ENCODE measurements at places on chromosomes 2 and 18. TPM values are rescaled to one million over a fixed set of nuclear protein-coding genes. Genes with fewer than 3 reads are reported as not detected.

GRCh38 chr18:77153404-77153803 is 20.8 kb upstream of the MBP start:
- no peaks in the 10 kb centered on the region for H3K36me3 ChIP-seq
- no peak overlapping the region for H3K27ac ChIP-seq
- DNase-seq: no peak
- no peak overlapping the region for H3K4me3 ChIP-seq
- no peaks in the 10 kb centered on the region for H3K4me1 ChIP-seq
- no peaks in the 10 kb centered on the region for H3K27me3 ChIP-seq

DNA sequence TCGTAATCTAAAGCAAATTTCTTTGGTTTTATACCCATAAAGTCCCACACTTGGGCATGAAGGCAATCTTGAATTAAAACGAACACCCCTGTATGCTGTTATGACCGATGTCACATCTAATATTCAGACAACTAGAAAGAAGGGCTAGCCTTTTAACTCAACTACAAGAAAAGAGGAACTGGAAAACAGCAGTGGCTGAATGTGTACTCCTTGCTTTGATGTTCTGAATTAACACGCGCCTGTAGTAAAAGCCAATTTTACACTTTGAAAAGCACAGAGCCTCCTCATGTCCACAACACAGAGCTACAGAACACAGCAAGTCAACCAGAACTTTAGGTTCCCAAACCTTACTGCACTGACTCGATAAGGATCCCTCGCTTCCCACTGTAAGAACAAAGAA is 147.6 kb downstream of the HDAC4 start:
- H3K4me3 ChIP-seq: no peak overlapping the region
- DNase-seq: no peak
- no peaks in the 10 kb centered on the region for H3K27me3 ChIP-seq
- no peaks in the 10 kb centered on the region for H3K36me3 ChIP-seq
- H3K4me1 ChIP-seq: peaks cover 10% of the 10 kb centered on the region
- peak overlapping the region; percentile 52 for H3K27ac ChIP-seq

Gene NETO1
- 1.2 TPM for total RNA-seq

Gene RANBP2
- 66.0 TPM for total RNA-seq

DNA sequence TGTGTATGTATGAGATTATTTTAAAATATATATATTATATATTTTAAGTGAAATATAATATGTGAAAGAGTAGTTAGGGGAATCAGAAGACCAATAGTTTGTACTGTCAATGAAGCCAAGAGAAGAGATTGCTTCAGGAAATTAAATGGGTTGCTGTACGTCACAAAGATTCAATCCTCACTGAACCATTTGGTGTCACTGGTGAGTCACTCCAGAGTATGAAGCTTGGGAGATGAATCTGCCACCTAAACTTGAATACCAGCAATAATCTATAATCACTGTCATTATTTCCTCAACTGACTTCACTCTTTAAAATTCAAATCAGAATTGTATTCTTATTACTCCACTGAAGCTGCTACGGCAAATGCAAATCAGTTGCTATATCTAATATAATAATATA is 41.9 kb upstream of the SCN9A start:
- H3K4me3 ChIP-seq: no peak overlapping the region
- H3K27ac ChIP-seq: no peak overlapping the region
- H3K4me1 ChIP-seq: no peaks in the 10 kb centered on the region
- DNase-seq: no peak
- no peaks in the 10 kb centered on the region for H3K27me3 ChIP-seq

Gene CHPF
- total RNA-seq: 28.0 TPM

- H3K36me3 ChIP-seq: peaks cover 5% of the 10 kb centered on the region
- DNase-seq: no peak
- H3K4me3 ChIP-seq: no peak overlapping the region
- peaks cover 8% of the 10 kb centered on the region for H3K4me1 ChIP-seq
- no peaks in the 10 kb centered on the region for H3K27me3 ChIP-seq
Measured at GRCh38 chr2:144412709-144413108, 107.2 kb downstream of the ZEB2 start.

DNA sequence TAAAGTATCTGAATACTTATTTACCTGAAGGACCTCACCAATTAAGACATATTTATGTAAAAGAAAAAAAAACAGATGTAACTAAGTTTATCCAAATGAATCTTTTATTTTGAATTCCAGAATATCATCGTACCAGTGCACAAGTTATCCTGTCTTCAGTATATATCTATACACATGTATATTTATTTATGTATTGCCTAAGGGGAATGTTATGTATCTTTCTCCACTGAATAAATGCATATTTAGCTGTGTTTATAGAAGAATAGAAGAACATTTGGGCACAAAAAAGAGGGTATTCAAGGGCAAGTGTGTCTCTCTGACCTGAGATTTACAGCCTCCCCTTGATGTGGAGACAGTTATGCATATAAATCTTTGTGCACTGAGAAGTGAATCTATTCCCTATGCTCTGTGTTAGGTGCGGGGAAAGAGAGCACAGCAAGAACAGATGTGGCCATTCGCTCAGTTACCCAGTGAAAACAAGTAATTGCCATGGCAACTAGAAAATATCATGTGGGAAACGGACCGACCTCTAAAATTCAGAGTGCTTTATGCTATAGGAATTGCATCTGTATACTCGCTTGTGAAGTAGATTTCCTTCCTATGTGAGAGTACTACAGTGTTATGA is 39.5 kb upstream of the ASXL3 start:
- no peak overlapping the region for H3K4me3 ChIP-seq
- H3K27me3 ChIP-seq: no peaks in the 10 kb centered on the region
- H3K4me1 ChIP-seq: peaks cover 5% of the 10 kb centered on the region
- no peak for DNase-seq
- H3K36me3 ChIP-seq: no peaks in the 10 kb centered on the region

Gene SH3RF3
- 5.0 TPM for total RNA-seq

Gene C1QL2
- total RNA-seq: not detected

GRCh38 chr2:217974389-217975005 is 28.3 kb downstream of the TNS1 start:
- H3K36me3 ChIP-seq: no peaks in the 10 kb centered on the region
- peaks cover 29% of the 10 kb centered on the region for H3K4me1 ChIP-seq
- DNase-seq: no peak

GRCh38 chr18:34807106-34807796 is 97.2 kb downstream of the DTNA start:
- peak overlapping the region; percentile 3 for H3K27ac ChIP-seq
- H3K4me3 ChIP-seq: no peak overlapping the region
- H3K27me3 ChIP-seq: no peaks in the 10 kb centered on the region
- peaks cover 10% of the 10 kb centered on the region for H3K4me1 ChIP-seq
- peaks cover 3% of the 10 kb centered on the region for H3K36me3 ChIP-seq

Gene KCNG2
- total RNA-seq: not detected

GRCh38 chr2:95278637-95279225 is 4.5 kb downstream of the PROM2 start:
- DNase-seq: no peak
- peaks cover 37% of the 10 kb centered on the region for H3K36me3 ChIP-seq
- H3K27me3 ChIP-seq: no peaks in the 10 kb centered on the region
- no peak overlapping the region for H3K27ac ChIP-seq
- no peak overlapping the region for H3K4me3 ChIP-seq

DNA sequence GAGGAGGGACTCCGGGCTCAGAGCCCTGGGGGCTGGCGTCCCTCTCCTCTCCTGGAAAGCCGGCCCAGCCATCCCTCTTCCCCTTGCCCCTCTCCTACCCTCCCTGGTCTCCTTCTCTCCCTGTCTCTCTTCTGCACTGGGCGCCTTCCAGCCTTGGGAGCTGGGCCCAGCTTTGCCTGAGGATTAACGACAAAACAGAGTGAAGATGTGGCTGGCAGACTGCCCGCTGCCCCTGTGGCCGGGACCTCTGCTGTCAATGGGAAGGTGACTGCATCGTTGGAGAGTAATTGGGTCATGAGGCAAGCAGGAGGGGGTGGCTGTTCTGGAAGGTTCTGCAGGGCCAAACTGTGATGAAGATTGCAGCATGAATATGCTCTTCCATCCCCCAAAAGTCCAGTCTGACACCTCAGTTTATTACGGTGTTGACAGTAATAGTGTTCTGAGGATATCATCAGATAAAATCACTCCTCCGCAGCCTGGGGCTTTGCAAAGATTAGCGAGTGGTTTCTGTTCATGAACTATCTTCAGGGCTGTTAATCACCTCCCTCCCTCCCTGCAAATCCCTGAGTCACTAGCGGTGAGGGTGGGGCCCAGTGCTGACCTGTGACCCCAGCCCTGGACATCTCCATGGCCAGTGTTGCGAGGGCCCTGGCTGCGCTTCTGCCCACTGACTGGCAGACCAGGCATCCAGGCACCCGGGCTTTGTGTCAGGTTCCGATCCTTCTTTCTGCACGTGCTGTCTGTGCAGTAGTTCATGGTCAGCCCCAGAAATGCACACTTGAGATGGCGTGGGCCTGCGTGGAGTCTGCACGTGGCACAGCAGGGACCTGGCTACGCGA is 23.0 kb downstream of the RTP5 start:
- no peak overlapping the region for H3K27ac ChIP-seq
- DNase-seq: peak; percentile 14
- no peaks in the 10 kb centered on the region for H3K27me3 ChIP-seq
- no peak overlapping the region for H3K4me3 ChIP-seq

Gene RAPH1
- 4.7 TPM for total RNA-seq

- DNase-seq: no peak
- no peak overlapping the region for H3K4me3 ChIP-seq
- H3K27ac ChIP-seq: no peak overlapping the region
- no peaks in the 10 kb centered on the region for H3K27me3 ChIP-seq
- H3K4me1 ChIP-seq: no peaks in the 10 kb centered on the region
Measured at GRCh38 chr18:25019086-25019860, 332.7 kb downstream of the ZNF521 start.

Gene RGPD3
- total RNA-seq: not detected
